Psoas muscle (tissue), 8 donors: ENCODE measurements at places on chromosomes 1 and 21.

- DNase-seq, result no peak
- H3K36me3 ChIP-seq, result no peaks in the 10 kb centered on the region
- no peak overlapping the region for H3K4me3 ChIP-seq
- H3K4me1 ChIP-seq, result peaks cover 10% of the 10 kb centered on the region
- H3K27me3 ChIP-seq, result no peaks in the 10 kb centered on the region
Measured at GRCh38 chr1:245894843-245895242, 612.2 kb downstream of the SMYD3 start.

DNA sequence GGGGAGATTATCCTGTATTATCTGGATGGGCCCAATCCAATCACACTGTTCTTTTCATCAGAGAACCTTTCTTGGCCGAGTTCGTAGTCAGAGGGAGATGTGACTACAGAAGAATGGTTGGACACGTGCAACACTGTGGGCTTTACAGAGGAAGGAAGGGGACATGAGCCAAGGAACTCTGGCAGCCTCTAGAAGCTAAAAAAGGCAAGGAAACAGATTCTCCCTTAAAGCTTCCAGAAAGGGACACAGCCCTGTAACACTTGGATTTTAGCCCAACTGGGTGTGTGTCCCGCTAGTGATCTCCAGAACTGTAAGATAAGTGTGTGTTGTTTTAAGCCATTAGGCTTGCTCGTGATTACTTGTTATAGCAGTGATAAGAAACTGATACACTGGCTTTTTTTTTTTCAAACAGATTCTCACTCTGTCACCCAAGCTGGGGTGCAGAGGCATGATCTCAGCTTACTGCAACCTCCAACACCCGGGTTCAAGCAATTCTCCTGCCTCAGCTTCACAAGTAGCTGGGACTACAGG is 53.9 kb upstream of the FBXO28 start:
- no peaks in the 10 kb centered on the region for H3K4me1 ChIP-seq
- no peaks in the 10 kb centered on the region for H3K36me3 ChIP-seq
- no peak for DNase-seq
- H3K27ac ChIP-seq, result no peak overlapping the region

GRCh38 chr1:112870887-112871646 is 84.9 kb downstream of the SLC16A1 start:
- H3K27ac ChIP-seq, result no peak overlapping the region
- DNase-seq, result no peak
- no peaks in the 10 kb centered on the region for H3K4me1 ChIP-seq
- no peaks in the 10 kb centered on the region for H3K27me3 ChIP-seq
- no peaks in the 10 kb centered on the region for H3K36me3 ChIP-seq

DNA sequence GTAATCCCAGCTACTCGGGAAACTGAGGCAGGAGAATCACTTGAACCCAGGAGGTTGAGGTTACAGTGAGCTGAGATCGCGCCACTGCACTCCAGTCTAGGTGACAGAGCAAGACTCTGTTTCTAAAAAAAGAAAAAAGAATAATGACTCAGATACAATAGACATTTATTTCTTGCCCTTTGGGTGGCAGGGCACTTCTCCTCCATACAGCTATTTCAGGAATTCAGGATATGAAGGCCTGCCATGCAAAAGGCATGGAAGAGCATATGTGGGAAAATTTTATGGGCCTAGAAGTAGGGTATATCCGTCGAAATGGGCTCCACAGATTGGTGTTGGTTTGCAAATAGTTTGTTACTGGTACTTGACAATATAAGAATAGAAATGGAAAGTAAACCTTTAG is 20.2 kb upstream of the POGZ start:
- no peak overlapping the region for H3K4me3 ChIP-seq
- no peak for DNase-seq
- no peak overlapping the region for H3K27ac ChIP-seq
- no peaks in the 10 kb centered on the region for H3K4me1 ChIP-seq

- DNase-seq, result no peak
- no peak overlapping the region for H3K27ac ChIP-seq
- H3K4me1 ChIP-seq, result no peaks in the 10 kb centered on the region
Measured at GRCh38 chr1:81213279-81213678, 587.5 kb upstream of the ADGRL2 start.

- H3K4me1 ChIP-seq, result peaks cover 7% of the 10 kb centered on the region
- H3K4me3 ChIP-seq, result no peak overlapping the region
- DNase-seq, result no peak
- no peak overlapping the region for H3K27ac ChIP-seq
Measured at GRCh38 chr1:53065391-53065790, 3.4 kb downstream of the PODN start.

DNA sequence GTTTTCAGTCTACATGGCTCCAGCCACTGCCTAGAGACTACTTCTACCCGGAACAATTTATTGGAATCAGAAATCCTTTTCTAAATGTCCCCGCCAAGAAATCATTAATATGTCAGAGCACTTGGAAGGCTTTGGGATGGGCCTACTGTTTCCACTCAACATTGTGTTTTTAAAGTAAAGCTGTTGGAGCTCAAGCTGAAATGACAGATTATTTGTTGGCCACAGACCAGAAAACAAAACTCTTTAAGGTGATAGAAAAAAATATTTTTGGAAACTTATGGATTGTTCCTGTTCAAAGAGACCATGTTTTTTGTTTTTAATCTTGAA is 496 bp downstream of the VPS45 start:
- H3K4me1 ChIP-seq, result peaks cover 23% of the 10 kb centered on the region
- no peak for DNase-seq
- H3K27me3 ChIP-seq, result no peaks in the 10 kb centered on the region
- peak overlapping the region; percentile 75 for H3K4me3 ChIP-seq
- peak overlapping the region; percentile 85 for H3K27ac ChIP-seq

DNA sequence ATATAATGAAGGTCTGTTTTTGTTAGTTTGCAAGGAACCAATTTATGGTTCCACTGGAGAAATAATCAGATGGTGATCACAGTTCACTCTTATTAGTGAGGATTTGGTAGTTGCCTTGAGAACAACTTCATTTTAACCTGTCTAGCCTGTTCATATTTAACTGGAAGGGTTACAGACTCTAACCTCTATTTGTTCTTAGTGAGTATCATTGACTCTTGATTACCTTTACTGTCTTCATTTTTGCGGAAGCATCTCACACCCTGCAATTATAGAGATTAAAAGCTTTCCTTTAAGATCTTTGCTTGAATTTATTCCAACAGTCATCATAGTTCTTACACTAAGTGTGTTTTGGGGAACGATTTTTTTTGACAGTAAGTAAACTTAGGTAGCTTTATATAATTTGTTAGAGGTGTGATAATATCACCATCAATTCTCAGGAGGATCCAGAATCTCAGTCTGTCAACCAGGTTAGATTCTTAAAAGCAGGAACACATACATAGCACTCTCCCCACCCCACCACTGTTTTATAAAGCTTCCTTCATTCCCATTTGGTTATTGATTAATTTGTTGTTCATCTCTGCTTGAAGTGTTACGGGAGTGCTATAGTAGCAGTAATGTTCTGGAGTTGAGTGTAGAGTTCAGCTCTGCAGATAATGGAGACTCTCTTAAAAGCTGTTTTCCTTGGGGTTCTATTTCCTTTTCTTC is 30.1 kb downstream of the B3GALT2 start:
- H3K4me3 ChIP-seq, result no peak overlapping the region
- H3K4me1 ChIP-seq, result no peaks in the 10 kb centered on the region
- H3K27ac ChIP-seq, result no peak overlapping the region
- H3K36me3 ChIP-seq, result peaks cover 48% of the 10 kb centered on the region
- DNase-seq, result no peak

DNA sequence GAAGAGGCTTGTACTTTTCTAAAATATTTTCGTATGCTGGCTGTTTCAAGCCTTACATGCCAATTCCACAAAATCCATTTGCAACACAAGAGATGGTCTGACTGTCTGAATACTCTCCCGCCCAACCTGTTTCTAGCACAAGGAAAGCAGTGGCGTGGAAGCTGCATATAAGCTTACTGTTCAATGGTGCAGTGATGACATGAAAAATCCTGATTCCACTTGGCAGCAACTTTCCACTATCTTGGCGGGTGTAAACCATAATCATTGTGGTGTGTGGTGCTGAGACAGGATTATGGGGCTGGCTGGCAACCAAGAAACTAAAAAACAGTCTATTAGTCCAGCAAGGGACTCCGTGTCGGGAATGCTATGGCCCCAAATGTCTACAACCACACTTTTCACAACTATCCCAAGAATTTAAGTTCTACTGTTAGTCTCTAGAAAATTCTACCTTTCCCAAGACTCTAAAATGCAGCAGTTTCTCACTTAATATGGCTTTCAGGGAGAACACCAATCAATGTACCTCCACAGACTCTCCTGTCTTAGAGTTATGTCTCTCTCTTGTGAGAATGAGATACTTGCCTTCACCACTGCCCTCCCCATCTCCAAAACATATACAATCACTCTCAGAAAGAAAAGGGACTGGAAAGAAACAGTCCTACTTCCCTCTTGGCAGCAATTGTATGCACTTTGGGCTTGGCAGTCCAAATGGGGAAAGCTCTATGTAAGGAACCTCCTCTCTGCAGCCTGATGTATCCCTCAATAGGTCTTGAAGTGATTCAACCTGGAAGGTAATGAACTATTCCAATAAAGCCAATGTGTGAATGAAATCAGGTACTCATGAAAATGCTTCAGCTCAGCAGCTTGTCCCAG is 9.5 kb downstream of the COLGALT2 start:
- no peak overlapping the region for H3K4me3 ChIP-seq
- DNase-seq, result no peak
- no peak overlapping the region for H3K27ac ChIP-seq
- H3K27me3 ChIP-seq, result no peaks in the 10 kb centered on the region

DNA sequence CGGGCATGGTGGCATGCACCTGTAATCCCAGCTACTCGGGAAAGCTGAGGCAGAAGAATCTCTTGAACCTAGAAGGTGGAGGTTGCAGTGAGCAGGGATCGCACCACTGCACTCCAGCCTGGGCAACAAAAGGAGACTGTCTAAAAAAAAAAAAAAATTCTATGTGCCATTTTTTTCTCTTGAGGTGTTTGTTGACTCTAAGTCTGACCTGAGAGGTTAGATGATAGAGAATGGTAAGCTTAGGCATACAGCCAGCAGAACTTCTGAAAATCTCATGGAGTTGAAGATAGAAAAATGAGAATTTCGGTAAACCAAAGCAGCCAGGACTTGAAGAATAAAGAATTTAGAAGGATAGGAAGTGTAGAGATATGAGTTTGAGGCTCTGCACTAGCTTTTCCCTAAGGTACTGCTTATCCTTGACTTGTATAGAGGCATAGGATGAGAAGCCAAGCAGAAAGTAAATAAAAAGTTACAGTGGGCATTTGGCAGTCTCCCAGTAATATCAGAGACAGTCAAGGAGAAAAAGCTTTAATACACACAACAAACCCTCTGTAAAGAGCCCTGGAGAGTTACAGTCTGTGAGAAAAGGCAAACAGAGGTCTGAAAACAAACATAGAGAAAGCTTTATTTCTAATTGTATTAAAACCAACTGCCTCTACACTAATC is 24.3 kb downstream of the F13B start:
- H3K27ac ChIP-seq, result no peak overlapping the region
- no peaks in the 10 kb centered on the region for H3K36me3 ChIP-seq
- no peak for DNase-seq
- H3K4me3 ChIP-seq, result no peak overlapping the region

GRCh38 chr1:159957824-159958268 is 3.8 kb upstream of the SLAMF9 start:
- no peak overlapping the region for H3K27ac ChIP-seq
- H3K4me3 ChIP-seq, result no peak overlapping the region
- no peaks in the 10 kb centered on the region for H3K36me3 ChIP-seq
- no peaks in the 10 kb centered on the region for H3K27me3 ChIP-seq
- H3K4me1 ChIP-seq, result no peaks in the 10 kb centered on the region
- DNase-seq, result no peak

DNA sequence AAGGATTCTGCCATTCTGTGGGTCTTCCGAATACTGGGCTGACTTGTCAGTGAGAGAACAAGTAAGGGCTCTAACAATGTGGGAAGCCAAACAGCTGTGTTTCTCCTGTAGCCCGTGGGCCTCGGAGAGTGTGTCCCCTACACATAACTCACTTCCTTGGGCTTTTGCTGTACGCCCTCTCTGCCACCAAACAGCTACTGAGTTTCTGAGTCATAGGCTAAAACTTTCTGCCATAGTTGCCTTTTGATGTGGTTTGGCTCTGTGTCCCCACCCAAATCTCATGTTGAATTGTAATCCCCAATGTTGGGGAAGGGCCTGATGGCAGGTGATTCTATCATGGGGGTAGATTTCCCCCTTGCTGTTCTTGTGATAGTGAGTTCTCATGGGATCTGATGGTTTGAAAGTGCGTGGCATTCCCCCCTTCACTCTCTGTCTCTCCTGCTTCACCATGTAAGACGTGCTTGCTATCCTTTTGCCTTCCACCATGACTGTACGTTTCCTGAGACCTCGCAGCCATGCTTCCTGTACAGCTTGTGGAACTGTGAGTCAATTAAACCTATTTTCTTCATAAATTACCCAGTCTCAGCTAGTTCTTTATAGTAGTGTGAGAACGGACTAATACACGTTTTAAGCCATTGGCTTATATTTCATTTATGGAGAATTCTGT is 194.8 kb upstream of the HMCN1 start:
- H3K4me1 ChIP-seq, result no peaks in the 10 kb centered on the region
- no peaks in the 10 kb centered on the region for H3K27me3 ChIP-seq
- H3K36me3 ChIP-seq, result no peaks in the 10 kb centered on the region
- no peak overlapping the region for H3K27ac ChIP-seq
- DNase-seq, result no peak

DNA sequence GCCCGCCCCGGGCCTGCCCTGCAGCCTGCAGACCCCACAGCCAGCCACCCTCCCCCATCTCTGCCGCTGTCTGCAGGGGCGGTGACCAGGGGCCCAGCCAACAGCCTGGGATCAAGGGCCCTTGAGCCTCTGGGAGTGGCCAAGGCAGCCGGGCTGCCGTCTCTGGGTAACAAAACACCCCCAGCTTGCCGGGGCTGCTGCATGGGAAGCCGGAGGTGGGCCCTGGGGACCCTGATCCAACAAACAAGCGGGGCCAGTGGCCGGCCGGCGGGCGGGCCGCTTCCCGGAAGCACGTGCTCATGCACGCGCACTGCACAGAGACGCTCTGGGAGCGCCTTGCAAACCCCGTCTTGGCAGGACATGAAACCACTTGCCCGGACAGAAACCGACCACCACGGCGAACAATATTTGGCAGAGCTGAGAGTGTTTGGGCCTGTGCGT is 13.2 kb downstream of the MEGF6 start:
- no peaks in the 10 kb centered on the region for H3K27me3 ChIP-seq
- no peak overlapping the region for H3K27ac ChIP-seq

DNA sequence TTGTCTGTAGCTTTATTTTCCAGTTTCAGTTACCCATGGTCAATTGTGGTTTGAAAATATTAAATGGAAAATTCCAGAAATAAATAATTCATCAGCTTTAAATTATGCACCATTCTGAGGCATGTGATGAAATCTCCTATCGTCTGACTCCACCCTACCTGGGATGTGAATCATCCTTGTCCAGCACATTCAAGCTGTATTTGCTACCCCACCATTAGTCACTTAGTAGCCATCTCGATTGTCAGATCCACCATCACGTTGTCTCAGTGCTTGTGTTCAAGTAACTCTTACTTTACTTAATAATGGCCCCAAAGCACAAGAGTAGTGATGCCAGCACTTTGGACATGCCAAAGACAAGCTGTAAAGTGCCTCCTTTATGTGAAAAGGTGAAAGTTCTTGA is 4.0 kb downstream of the STPG1 start:
- no peak overlapping the region for H3K27ac ChIP-seq
- no peaks in the 10 kb centered on the region for H3K4me1 ChIP-seq
- H3K27me3 ChIP-seq, result peaks cover 4% of the 10 kb centered on the region
- H3K4me3 ChIP-seq, result no peak overlapping the region
- no peak for DNase-seq

GRCh38 chr1:31798433-31799195 is 17.2 kb downstream of the SPOCD1 start:
- DNase-seq, result no peak
- no peaks in the 10 kb centered on the region for H3K36me3 ChIP-seq
- H3K27me3 ChIP-seq, result no peaks in the 10 kb centered on the region
- H3K4me1 ChIP-seq, result no peaks in the 10 kb centered on the region
- H3K27ac ChIP-seq, result no peak overlapping the region
